ENCODE measurements at places on chromosomes 13 and 19. TPM values are rescaled to one million over a fixed set of nuclear protein-coding genes. Genes with fewer than 3 reads are reported as not detected.

PRR20D gene
- not detected for total RNA-seq

SACS gene
- total RNA-seq = 64.9 TPM

PEG3 gene
- total RNA-seq = 1.4 TPM

TGFB1 gene
- 48.5 TPM for total RNA-seq
